ENCODE measurements at places on chromosomes 16 and 17. TPM values are rescaled to one million over a fixed set of nuclear protein-coding genes. Genes with fewer than 3 reads are reported as not detected.

Gene IRX5
- total RNA-seq = 1.3 TPM

Gene PPY
- total RNA-seq = not detected

Gene EFCAB3
- not detected for total RNA-seq

Gene NFE2L1
- total RNA-seq = 133 TPM

Gene COG7
- total RNA-seq = 17.3 TPM

Gene CSH1
- not detected for total RNA-seq

Gene CACNA1G
- 4.9 TPM for total RNA-seq

Gene JPT1
- total RNA-seq = 675 TPM

Gene MYH11
- 0.05 TPM for total RNA-seq

Gene TPSB2
- total RNA-seq = not detected

Gene CCDC92B
- 0.19 TPM for total RNA-seq

Measured in A549 treated with ZK216348 at 1 μM for 4 hours (cell line).